ENCODE measurements at places on chromosomes 7 and 10.

- no peak for DNase-seq
Observed at GRCh38 chr10:101063050-101063525, 1.3 kb downstream of the KAZALD1 start.

GRCh38 chr7:47435889-47436312 is 146.0 kb downstream of the TNS3 start:
- peak; percentile 49 for DNase-seq

DNA sequence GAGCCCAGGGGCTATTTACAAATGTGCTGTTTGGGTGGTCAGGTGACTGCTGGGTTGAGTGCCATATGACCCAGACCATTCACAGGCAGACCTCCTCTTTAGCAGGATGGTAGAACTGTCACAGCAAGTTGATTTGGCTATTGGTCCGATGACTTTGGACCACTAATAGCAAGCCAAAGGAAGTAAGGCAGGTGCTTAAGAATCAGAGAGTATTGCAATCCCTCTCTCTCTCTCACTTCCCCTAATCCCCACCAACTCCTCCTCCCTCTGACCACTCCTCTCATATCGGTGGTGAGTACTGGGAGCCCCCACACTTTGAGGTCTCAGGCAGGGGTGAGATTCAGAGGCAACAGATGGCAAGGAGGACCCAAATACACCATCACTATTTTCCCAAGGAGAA is 165.3 kb downstream of the TRIL start:
- DNase-seq: no peak

DNA sequence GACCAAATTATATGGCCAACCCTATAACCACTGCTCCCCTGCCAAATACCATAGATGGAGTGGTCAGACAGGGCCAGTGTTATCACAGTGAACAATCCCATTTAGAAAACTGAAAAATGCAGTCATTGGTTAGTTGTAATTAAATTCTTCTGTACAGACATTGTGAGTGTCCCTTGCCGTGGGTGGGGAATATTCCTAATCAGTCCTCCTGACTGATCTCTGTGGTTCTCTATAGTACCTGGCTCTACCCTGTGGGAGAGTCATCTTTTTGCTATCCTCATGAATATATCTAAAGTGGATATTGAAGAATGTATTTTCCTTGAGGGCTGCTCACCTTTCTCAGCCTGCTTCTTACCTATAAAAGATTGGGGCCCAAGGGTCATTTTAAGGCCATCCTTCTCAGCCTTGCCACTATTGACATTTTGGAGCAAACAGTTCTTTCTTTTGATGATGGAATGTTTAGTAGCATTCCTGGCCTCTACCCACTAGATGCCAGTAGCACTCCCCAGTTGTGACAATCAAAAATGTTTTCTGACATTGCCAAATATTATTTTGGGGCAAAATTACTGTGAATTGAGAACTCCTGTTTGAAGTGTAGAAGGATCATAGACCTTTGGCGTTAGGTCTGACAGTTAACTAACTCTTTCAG is 110.2 kb downstream of the MAPK8 start:
- no peak for DNase-seq

GRCh38 chr10:31702005-31702404 is 226.6 kb downstream of the ARHGAP12 start:
- peak; percentile 76 for DNase-seq

DNA sequence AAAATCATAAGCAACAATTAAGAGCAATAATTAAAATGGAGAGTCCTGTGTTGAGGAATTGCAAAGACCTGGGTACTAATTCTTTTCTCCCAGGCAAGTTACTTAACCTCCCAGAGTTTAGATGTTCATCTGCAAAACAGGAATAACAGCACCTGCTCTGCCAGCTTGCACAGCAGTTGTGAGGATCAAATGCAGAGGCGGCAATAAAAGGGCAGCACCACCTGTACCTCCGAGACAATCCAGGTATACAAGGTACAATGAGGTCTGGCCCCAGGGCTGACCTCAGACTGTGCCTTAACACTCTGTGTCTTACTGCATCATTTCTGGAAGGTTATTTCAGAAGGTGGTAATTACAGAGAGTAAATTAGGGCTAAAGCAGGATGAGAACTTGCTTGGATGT is 14.5 kb upstream of the FAM204A start:
- no peak for DNase-seq

- DNase-seq: no peak
Observed at GRCh38 chr10:13219685-13220670, 14.2 kb downstream of the UCMA start.

DNA sequence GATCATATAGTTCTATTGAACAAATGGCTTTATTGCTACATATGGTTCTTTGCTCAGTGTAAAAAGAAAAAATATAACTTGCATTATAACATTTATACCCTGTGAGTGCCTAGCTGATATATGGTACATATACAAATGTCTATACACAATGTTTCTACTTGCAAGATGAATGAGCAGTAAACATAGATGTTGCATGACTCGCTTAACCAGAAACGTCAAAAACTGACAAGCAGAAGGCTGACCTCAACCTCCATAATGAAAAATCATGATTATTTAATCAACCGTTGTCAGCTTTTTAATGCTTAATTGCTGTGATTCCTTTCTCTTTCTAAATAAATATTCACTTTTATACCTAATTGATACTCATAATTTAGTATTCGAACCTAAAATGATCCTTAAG is 183.3 kb downstream of the PTN start:
- no peak for DNase-seq

DNA sequence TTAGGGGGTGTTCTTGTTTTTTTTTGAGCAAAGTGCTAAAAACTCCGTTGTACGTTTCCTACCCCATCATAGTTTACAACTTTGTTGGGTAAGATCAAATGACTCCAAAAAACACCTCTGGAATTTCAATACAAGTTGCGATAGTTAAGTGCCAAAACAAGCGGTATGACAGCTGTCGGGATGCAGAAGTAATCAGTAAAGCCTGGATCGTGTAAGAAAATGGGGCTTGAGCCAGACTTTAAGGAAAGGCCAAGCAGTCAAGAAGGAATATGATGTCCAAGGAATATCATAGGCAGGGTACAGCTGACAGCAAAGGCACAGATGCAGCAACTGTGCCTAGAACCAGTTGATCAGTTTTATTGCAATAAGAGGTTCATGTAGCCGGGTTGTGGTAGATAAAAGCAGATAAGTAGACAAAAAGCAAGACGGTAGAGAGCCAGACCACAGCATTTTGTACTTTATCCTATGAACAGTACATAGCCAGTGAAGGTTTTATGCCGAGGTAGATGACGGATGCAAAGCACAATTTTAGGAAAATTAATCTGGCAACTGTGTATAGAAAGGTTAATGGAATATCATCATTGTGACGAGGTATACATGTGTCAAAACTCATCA is 45.5 kb downstream of the UBE2H start:
- no peak for DNase-seq

- DNase-seq: no peak
Observed at GRCh38 chr10:101464599-101464998, 110.6 kb downstream of the BTRC start.

- DNase-seq: no peak
Observed at GRCh38 chr7:31432176-31432575, 81.7 kb upstream of the ITPRID1 start.

GRCh38 chr10:5596611-5597341 is 69.6 kb downstream of the ASB13 start:
- no peak for DNase-seq

- no peak for DNase-seq
Observed at GRCh38 chr7:68576366-68576765, 1021.9 kb upstream of the AUTS2 start.

- DNase-seq: peak; percentile 78
Observed at GRCh38 chr7:35571611-35572240, 123.2 kb downstream of the HERPUD2 start.

GRCh38 chr7:21336743-21337142 is 91.1 kb upstream of the SP4 start:
- DNase-seq: no peak

DNA sequence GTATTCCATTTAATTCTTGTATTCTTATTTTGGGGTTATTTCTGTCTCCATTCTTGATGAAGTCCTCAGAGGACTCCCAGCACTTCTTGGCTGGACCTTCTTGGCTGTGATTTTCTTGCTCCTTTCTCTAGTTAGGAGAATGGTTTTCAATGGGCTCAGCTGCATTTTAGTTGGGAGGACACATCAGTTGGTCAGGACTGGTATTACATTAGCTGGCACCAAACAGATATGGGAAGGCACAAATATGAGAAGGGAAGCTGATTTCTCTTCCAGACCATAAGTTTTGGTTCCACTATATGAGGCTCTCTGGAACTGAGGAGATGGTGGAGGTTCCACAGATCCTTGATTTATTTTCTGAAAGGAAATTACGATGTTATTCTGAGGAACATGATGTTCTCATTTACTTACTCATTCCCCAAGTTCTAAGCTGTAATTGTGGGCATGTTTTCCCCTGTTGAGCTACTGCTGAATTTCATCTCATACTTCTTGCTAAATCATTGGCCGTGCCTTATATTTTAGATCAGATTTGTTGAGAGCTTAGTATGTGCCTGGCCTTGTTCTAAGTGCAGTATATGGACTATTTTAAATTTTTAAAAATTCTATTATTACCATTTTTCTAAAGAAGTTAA is 261.0 kb downstream of the THSD7A start:
- no peak for DNase-seq

- DNase-seq: no peak
Observed at GRCh38 chr10:87541114-87541513, 36.4 kb downstream of the MINPP1 start.

DNA sequence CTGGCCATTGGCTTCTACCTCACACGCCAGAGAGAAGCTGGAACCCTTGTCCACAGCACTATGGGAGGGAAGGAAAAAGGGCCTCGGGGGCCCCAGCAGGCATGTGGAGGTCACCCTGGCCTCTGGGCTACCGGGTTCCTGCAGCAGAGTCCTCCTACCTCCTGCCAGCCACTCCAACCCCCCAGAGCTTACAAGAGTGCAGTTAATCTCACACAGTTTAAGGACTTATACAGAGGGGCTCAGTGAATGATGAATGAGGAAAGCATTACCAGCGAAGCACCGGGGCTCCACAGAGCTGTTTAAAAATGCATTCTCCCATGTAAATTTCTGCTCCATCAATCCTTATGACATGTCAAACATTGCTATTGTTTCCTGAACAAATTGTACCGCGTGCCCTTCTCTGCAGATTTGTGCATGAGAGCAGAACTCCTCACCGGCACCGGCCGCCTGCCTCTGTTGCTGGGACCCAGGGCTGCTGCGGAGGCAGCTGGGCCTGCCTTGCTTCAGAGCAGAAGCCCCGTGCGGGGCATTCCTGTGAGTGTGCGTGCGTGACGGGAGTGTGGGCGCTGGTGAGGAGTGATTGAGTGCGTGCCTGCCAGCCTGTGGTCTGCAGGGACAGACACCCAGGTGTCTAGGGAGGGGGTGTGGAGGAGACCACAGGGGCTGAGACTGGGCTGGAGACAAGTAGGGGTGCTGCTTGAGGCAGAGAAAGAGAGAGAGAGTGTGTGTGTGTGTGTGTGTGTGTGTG is 52.8 kb downstream of the C10orf105 start:
- no peak for DNase-seq

DNA sequence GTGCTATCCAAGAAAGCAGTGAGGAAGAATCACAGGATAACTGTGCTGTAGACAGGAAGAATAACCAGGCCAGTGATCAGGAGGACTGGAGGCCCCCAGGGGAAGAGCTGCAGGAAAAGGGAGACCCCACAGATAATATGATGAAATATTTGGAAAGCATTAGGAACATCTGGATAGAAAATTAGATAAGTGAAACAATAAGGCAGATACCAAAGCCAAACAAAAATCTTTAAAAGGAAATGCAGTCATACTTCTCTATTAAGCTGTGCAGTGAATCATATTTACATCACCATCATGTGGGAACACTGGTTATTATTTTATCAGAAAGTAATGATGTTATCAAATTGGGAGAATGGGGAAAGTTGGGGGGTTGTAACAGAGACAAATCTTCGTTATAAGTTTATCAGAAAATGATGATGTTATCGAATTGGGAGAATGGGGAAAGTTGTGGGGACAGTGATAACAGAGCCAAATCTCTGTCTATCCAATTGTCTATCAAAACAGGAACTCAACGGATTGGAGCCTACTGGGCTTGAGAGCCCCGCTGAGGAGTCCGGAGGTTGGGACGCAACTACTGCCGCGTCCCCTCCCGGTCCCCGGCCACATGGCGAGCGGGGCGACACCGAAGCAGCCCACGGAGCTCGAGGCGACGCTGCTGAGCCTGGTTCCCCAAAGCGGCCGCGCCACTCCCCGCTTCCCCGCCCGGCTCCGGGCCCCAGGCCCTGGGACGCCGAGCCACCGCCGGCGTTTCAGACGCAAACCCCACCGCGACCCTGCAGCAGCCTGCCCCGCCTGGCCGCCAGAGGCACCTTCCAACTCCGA is 14.0 kb upstream of the RALA start:
- DNase-seq: peak; percentile 85

GRCh38 chr10:63268798-63269503 is 135.8 kb downstream of the NRBF2 start:
- peak; percentile 97 for DNase-seq

- no peak for DNase-seq
Observed at GRCh38 chr7:36683695-36684357, 40.5 kb downstream of the AOAH start.

GRCh38 chr7:3493499-3493898 is 192.4 kb downstream of the SDK1 start:
- DNase-seq: no peak

DNA sequence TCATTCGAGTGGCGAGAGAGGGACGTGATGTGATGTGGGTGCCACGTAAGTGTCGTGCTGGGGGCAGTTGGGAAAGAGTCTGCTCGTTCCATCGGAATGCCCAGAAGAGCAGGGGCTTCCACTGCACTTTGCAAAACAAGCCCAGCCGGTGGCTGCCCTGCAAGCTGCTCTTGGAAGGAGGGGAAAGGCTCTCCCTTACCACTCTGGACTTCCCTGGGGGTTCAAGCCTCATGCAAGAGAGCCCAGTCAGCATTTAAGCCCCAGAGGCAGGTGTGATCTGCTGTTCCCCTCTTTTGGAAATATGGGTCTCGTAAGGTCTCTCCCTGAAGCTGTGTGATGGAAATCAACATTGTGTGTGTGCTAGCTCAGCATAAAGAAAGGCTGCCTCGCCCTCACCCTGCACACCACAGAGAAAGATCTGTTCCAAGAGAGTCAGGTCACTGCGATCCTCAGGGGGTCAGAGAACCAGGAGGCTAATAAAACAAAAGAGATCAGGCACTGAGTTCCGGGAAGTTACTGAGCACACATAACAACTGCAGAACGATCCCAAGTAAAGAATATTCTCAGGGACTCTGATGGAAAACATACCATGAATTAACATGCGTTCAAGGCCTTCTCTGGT is 212.5 kb downstream of the ADAM12 start:
- no peak for DNase-seq

- no peak for DNase-seq
Observed at GRCh38 chr7:35241884-35242283, 12.0 kb downstream of the TBX20 start.

DNA sequence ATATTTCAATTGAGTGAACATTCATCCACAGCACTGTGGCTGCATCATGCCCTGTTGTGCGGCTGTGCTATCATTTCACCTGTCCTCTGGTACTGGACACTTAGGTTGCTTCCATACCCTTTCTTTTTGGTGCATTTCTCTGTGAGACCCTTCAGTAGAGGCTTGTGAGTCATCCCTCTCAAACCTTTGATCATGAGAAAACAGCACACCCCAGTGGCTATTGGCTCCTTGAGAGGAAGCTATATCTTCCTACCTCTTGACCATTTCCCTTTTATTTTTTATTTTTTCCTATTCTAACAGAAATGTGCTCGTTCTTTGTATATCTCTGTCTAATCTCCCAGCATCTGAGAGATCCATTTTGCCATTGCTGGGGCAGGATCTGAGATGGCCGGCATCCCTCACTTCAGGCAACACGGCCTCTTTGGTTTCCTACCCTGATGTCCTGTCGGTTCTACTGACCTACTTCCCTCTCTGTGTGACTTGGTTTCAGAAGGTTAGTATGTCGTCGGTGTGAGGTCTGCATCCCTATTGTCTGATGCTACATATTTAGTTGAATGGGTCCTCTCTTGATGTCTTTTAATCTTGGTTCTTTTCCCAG is 23.8 kb upstream of the PIK3AP1 start:
- peak; percentile 22 for DNase-seq

All from inflammatory macrophage (primary cell).